ENCODE measurements at places on chromosomes 16 and 17.

GRCh38 chr16:27595475-27595874 is 45.5 kb downstream of the KATNIP start:
- ATAC-seq = no peak

DNA sequence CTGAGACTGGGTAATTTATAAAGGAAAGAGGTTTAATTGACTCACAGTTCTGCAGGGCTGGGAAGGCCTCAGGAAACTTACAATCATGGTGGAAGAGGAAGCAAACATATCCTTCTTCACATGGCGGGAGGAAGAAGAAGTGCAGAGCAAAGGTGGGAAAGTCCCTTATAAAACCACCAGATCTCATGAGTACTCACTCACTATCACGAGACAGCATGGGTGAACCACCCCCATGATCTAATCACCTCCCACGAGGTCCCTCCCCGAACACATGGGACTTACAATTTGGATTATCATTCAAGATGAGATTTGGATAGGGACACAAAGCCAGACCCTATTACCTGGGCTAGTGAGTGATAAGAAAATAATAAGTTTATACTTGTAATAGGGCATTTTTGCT is 70.6 kb upstream of the HS3ST2 start:
- ATAC-seq = no peak

GRCh38 chr17:80839511-80839941 is 152.1 kb upstream of the CHMP6 start:
- no peak for ATAC-seq

GRCh38 chr16:1434644-1435592 is 4.0 kb downstream of the PERCC1 start:
- no peak for ATAC-seq

DNA sequence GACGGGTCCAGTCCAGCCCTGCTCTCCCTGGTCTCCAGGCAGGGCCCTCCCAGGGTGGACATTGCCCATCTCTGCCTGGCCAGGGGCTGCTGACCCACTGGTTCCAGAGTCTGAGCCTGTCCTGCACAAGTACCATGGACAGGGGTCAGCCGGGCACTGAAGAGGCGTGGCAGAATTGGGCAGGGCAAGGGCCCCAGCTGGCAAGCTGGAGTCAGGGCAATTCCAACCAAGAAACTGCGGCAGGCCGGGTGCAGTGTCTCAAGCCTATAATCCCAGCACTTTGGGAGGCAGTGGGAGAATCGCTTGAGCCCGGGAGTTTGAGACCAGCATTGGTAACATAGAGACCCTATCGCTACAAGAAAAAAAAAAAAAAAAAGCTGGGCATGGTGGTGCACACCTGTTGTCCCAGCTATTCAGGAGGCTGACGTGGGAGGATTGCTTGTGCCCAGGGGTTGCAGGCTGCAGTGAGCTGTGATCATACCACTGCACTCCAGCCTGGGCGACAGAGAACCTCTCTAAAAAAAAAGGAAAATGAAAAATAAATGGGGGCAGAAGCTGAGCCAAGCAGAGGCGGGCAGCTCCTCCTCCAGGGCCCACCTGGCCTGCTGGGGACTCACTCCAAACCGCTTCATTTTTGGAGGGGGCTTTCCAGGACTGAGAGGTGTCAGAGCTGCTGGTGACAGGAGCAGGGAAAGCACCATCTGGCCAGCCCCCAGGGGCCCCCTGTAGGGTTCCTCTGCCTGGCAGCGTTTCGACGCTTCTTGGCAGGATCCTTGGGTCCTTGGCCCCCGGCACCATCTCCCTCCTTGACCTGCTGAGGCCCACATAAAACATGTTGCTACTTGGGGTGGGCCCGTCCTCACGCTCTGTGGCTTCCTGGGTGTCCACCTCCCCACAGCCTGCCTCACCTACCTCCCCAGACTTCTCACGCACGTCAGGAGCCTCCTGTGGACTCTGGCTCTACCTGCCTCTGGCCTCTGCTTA is 2.9 kb upstream of the MAFG start:
- no peak for ATAC-seq

DNA sequence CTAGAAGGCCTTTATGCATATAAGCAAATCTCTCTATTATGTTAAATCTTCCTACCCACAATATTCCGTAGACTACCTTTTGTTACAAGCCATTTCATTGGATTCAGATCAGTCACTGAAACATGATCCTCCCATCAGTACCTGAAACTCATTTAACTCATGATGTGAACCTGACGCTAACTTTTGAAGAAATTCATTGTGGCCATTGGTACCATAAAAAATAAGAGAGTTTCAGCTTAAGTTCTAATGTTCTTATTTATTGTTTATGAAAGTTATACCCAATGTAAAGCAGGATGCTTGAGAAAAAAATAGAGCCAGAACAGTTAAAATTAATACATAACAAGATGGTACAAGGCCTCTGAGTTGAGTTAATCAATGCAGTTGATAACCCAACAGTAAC is 439.6 kb downstream of the KCNJ2 start:
- ATAC-seq = no peak

DNA sequence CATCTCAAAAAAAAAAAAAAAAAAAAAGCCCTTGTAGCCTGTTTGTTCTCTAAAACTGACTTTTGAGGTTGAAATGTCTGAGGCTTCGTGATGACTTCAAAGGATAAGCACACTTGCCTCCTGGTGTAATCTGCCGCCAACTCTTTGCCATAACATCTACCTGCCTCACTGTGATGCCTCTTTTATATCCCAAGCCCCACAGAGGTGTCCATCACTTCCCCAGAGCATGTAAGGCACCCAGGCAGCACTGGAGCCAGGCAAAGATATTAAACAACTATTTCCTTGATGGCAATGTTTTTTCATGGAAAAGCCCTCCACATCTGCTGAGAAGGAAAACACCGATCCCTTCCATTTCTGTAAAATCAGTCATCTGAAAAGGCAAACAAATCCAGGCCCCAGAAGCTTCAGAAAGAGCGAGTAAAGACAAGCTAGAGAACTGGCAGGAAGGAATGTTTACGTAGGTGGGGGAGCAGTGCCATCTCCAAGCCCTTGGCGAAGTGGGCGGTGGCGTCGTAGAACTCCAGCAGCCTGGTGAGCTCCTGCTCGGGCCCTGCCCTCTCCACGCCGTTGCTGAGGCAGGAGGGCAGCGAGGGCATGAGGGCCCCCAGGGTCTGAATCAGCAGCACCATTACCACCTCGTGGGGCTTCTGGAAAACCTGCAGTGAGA is 28.6 kb downstream of the COG7 start:
- ATAC-seq = no peak

DNA sequence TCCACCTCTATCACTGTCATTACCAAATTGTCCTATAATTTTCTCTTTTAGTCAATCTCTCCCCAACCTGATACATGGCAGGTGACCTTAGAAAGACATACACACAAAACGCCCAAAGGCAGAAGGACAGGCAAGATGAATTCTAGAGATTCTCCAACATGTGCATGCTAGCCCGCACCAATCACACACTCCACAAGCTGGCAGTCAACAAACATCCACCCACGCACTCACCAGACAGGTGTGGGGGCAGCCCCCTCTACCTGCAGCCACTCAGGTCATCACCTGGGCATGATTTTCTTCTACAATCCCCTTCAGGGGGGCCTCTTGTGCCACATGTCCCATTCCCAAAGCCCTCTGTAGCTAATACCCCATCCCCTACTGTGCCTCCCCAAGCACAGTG is 9.5 kb downstream of the MPP2 start:
- ATAC-seq = no peak

GRCh38 chr17:307741-308507 is 44.7 kb downstream of the RPH3AL start:
- ATAC-seq = peak; percentile 39

GRCh38 chr17:65885541-65886312 is 306.2 kb downstream of the CEP112 start:
- ATAC-seq = no peak

- peak; percentile 87 for ATAC-seq
These were observed 55.1 kb upstream of the CCL2 start for GRCh38 chr17:34199932-34200534.

- peak; percentile 17 for ATAC-seq
These were observed 60.4 kb downstream of the PGS1 start for GRCh38 chr17:78438694-78439325.

DNA sequence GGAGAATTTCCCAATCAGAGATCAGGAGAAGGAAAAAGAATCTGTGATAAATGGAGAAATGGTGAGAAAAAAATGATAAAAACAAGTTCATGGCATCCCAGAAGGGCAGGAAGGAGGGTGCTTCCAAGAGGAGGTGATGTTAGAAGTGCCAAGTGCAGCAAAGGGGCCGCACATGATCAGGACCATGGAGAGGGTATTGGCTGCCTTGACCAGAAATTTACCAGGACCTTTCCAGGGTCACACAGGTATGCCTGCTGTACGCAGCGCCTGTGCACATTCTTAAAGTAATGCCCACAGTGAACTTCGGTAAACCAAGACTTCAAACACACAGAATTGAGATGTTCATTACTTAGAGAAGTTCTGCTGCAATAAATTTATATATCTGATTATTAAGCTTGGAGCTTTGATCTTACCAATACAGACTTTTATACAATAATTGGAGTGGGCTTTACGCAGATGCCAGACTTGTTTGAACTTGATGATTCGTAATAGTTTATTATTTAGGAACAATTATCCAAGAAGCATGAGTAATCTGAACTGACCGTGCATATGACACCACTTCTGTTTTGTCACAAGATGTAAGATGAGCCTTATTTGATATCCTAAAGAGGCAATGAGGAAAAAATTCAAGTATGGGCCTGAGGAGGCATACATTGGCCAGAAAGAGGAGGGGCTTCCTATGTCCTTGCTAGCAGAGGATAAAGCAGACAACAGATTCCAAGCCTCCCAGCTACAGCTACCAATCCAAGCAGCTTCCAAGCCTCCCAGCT is 2.2 kb upstream of the KRT33A start:
- no peak for ATAC-seq

GRCh38 chr16:5072334-5073278 is 963 bp downstream of the ALG1 start:
- no peak for ATAC-seq

DNA sequence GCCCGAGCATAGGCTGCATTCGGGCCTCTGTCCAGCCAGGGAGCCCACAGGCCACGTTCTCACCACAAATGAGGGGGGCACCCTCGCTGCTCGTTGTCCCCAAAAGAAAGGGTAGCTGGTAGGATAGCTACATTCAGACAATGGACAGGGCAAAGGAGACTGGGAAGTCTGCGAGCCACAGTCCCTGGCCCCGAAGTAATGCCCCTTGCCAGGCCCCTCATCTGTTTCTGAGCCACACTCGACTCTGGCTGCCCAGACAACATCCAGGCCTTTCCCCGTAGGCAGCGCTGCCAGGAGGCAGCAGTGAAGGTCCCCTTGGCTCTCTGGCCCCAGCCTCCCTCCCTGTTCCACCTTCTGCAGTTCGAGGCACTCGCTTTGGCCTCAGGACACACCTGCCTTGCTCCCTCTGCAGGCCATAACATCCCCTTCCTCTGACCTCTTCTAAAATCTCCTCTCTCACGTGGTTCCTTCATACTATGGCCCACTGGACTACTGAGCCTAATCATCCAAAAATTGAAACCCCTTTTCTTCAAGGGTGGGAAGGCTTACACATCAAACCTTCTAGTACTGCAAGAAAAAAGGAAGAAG is 12.2 kb downstream of the AIPL1 start:
- no peak for ATAC-seq

GRCh38 chr16:65476448-65476955 is 354.6 kb upstream of the CDH11 start:
- ATAC-seq = no peak

DNA sequence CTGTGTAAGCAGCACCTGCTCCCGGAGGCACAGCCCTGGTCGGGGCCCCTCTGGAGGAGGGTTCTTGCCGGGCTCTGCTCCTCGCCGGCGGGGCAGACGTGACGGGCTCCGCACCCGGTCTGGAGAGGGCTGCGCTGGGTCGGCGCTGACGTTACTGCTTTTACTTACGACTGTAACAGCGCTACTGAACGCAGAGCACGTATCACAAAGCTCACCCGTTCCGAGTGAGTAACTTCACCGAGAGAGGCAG is 1.3 kb upstream of the RAB40C start:
- ATAC-seq = no peak

- no peak for ATAC-seq
These were observed 5.7 kb upstream of the SNAI3 start for GRCh38 chr16:88691924-88692560.

DNA sequence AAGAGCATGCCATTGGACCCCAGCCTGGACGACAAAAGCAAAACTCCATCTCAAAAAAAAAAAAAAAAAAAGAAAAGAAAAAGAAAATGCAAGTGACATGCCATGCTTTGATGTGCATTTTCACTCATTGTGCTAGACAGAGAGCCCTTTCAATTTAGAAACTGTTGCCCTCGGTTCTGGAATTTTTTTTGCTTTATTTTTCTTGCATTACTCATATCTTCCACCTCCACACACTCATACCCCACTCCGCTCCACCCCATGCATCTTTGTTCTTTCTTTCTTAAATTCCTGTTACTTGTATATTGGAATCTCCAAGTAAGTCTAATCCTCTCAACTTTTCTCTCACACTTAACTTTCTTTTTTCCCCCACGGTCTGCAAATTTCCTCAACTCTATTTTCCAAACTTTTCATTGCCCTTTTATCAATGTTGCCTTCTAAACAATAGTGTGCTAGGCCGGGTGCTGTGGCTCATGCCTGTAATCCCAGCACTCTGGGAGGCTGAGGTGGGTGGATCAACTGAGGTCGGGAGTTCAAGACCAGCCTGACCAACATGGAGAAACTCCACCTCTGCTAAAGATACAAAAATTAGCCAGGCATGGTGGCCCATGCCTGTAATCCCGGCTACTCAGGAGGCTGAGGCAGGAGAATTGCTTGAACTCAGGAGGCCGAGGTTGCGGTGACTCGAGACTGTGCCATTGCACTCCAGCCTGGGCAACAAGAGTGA is 16.8 kb upstream of the SUZ12 start:
- no peak for ATAC-seq

GRCh38 chr17:77814091-77814772 is 144.3 kb upstream of the TNRC6C start:
- no peak for ATAC-seq

DNA sequence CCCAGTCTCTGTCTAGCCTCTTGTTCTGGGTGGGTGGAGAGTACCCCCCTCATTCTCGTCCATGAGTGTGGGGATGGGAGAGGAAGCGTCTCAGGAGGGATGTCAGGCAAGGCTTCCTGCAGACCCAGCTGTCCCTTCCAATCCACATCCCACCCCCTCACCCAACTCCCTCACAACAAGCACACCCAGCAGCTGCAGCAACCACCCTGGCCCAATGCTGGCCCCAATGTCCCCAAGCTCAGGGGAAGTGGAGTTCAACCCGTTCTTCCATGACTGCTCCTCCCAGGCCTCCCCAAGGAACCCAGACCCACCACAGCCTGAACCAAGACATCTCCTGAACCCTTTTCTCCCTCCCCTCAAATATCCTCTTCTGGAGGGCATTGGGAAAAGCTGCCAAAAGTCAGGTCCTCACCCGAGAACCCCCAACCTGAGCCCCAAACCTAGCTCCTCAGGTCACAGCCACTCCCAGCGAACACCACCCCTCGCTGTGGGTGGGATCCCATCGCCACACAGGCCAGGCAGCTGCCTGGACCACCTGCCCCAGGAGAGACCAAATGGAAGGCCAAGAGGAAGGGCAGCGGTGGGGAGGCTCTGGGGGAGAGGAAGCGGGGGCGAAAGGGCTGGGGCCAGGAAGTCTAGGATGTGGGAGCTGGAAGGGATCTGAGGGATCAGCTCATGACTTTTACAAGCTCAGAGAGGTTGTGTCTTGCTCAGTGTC is 47.6 kb downstream of the FZD2 start:
- no peak for ATAC-seq

GRCh38 chr16:84475643-84476240 is 28.7 kb downstream of the MEAK7 start:
- no peak for ATAC-seq

GRCh38 chr17:61200339-61200715 is 199.3 kb upstream of the TBX2 start:
- ATAC-seq = no peak

All from gastroesophageal sphincter (tissue), 4 donors.